ENCODE measurements at places on chromosomes 13 and 19.

- no peak for DNase-seq
These were observed 13.5 kb upstream of the VWA8 start for GRCh38 chr13:41974262-41974900.

DNA sequence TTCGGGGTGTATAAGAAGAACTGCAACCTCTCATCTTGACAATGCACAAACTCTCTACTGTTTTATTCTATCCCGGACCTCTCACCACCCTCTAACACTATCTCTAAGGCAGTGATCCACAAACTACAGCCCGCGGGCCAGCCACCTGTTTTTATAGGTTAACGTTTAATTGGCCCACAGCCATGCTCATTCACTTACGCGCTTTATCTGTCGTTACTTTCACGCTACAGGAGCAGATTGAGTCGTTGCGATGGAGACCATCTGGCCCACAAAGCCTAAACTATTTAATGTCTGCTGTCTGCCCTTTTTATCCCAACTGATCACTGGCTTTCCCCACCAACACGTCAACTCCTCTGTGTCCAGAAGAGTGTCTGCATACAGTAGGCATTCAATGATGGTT is 158.9 kb downstream of the CACNA1A start:
- no peak for DNase-seq

DNA sequence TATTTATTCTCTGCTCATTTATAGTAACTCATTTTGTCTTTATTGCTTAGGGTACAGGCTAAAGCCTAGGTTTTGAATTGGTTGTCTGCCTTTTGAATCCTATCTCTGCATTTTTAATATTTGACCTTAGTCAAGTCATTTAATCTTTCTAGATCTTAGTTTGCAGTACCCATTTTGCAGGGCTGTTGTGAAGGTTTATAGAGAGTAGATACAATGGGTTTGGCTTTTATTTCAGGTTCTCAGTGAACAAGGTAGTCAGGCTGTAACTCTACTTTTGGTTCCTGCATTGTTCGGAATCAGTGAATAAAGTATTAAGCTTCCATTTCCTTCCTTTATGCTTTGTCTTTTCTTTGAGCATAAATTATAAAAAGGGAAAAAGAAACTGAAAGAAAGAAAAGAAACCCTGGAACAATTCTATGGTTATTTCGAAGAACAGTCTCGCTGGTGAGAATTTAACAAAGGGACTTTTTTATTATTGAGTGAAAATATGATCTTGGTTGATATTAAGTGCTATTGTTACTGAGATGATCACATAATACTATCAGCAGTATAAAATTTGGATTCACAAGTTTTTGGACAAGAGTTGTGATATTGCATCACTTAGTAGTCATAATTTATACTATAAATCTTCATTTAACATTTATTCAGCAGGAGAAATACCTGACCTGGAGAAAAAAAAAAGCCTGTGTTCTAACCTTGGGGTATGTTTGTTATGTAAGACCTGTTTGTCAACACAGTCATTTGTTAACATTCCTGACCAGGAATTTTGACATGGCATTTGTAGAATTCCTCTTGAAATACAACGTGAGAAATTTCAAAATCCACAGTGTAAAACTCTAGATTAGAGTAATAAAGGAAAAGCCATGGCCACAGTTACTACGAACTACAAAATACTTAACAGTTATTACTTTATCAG is 91.3 kb downstream of the ZMYM2 start:
- no peak for DNase-seq

DNA sequence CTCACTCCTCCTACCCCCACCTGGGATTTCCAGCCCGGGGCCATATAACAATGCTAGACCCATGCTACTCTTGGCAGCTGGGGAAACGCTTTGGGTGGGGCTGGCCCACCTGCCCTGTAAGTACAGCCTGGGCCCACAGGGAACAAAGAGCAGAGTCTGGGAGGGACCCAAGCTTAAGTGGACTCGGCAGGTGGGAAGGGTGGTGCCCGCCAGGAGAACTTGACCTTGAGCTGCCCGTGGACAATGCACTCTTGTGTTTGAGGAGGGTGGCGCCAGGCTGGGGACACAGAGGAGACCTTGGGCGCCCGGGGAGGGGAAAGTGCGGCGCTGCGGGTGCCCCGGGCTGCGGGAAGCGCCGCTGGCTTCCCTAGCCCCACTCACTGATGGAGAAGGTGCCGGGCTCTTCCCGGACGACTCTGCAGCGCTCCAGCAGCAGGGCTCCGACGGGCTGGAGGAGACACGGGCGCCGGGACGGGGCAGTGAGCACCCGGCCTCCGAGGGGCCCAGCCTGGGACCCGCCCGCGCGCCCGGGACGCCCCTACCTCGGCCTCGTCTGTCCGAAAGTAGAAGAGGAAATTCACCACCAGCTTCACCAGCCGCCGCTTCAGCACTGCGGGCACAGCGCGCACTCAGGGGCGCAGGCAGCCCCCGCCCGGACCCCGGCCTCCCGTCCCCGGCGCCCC is 607 bp downstream of the PLEKHJ1 start:
- DNase-seq, result no peak

DNA sequence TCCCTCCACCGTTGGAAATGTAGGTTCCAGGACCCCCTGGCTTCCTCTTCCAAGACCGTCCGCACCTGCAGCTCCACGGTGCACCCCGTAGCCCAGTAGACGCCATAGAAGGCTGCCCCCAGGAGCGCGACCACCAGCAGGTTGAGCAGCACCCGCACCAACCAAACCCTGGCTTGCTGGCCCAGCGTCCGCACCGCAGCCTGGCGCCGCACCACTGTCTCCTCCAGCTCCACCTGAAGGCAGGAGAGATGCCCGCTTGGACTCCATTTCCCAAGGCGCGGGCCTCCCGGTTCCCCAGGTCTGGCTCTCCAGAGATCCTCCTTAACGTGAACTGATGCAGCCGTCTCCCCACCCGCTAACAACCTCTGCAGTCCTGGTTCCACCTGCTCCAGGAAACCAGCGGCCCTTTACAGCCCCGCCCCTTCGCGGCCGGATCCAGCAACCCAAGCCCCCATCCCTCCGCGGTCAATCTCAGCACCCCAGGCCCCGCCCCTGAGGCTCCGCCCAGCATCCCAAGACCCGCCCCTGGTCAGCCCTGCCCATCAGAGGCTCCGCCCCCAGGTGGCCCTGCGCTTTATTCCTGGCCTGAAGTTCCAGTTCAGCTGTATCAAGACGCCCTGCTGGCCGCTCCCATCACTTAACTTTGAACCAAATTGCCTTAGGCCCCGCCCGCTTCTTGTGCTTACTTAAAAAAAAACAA is 5.0 kb upstream of the LENG1 start:
- no peak for DNase-seq

DNA sequence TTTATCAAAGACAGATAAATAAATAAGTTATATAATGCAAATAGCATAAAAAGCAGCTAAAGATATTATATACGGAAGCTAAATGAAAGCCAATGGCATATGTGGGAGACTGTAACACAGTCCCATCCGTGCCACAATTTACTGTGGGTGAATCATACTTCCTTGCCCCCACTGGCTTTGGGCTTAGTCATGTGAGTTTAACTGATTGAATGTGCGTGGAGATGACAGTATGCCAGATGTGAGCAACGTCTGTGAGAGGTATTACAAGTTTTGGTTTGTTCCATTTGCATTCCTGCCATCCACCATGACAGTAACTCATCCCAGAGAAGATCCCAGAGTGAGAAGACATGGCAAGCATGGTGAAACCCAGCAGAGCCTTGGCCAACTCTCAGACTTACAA is 340.0 kb downstream of the SUCLA2 start:
- no peak for DNase-seq

DNA sequence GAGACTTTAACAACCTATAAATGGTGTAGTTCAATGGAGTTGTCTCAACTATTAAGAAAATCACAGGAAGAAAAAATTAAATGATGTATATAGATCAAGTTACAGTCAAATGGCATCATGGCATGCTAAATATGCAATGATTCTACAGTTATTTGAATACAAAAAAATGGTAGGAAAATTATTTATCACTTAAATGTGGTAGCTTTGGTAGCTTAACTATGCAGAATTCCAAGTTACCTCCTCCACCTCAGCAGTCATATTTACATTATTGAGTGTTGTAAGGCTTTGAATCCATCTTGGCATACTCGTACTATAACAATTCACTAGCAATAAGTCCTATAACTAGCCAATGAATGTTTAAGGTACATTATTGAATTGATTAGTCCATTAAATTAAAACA is 36.8 kb downstream of the CAB39L start:
- DNase-seq, result no peak

DNA sequence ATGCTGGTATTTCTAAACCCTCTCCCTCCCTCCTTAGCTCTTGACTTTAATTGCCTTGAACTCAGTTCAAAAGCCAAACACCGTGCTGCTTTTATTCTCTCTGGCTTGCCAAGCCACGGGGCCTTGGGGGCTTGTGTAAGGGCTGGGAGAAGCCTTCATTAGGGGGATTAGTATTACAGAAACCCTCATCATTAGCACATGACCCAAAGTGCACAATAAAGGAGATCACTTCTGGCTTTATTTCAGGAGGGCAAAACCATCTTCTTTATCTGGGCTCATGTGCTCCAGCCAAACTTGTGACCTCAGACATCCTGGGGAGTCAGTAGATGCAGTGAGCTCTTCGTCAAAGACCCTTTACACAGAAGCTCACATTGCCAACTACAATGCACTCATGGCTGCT is at the start of gene DCT:
Gene DCT (minus strand): TSS at position 67 of the 400 bp plus-strand sequence. CDS start 427 bp downstream, outside the sequence.
- no peak for DNase-seq

GRCh38 chr19:35889370-35890112 is 10.8 kb downstream of the NFKBID start:
- DNase-seq, result no peak

DNA sequence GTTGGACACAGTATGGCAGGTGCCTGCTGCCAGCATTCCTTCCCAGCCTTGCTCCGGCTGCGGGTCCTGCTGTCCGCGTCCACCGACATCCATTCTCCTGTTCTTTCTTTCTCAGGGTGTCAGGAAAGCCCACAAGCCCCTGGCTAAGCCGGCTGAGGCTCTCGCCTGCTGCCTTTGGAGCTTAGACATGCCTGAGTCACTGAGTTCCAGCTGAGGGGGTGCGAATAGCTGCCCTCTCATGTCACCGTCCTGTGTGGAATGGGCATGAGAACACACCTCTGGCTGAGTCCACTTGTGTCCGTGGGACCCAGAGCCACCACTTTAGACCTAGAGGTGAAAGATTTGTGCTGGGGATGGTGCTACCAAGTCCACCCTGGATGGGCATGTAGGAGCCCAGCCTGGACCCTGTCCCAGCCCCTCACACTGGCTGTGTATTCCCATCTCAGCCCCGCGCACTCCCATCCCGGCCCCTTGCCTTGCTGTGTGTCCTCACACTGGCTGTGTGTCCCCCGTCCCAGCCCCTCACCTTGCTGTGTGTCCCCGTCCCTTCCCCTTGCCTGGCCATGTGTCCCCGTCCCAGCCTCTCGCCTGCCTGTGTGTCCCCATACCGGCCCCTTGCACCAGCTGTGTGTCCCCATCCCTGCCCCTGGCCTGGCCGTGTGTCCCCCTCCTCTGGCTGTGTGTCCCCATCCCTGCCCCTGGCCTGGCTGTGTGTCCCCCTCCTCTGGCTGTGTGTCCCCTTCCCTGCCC is 24.6 kb upstream of the IRS2 start:
- DNase-seq, result no peak

DNA sequence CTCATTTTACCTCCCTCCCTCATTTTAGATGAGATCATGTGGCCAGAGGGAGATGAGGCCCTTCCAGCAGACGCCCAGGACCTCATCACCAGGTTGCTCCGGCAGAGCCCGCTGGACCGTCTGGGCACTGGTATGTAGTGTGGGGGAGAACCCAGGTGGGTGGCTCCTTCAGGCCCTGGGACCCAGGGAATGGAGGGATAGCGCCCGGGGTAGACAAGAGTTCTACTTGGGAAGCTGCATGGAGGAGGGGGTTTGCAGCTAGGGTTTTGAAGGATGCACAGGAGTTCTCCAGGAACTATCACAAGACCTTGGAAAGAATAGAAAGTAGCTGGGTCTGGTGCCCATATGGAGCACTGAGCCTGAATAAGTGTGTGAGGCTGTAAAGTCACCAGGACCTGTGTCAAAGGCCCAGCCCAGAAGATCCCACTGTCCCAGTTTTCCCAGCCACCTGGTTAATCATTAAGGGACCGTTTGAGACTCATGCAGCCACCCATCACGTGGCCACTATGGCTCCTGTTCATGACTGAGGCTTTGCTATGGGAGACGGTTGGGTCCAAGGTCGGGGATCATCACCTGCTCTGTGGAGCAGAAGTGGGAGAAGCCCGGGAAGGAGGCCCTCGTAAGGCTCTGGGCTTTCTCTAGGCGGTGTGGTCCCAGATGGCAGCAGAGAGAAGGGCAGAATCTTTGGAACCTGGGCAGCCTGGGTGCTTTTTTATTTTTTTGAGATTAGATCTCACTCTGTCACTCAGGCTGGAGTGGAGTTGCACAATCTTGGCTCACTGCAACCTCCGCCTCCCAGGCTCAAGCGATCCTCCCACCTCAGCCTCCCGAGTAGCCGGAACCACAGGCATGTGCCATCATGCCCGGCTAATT is 17.0 kb upstream of the PIK3R2 start:
- DNase-seq, result no peak
